ENCODE measurements at places on chromosomes 2 and 18.

DNA sequence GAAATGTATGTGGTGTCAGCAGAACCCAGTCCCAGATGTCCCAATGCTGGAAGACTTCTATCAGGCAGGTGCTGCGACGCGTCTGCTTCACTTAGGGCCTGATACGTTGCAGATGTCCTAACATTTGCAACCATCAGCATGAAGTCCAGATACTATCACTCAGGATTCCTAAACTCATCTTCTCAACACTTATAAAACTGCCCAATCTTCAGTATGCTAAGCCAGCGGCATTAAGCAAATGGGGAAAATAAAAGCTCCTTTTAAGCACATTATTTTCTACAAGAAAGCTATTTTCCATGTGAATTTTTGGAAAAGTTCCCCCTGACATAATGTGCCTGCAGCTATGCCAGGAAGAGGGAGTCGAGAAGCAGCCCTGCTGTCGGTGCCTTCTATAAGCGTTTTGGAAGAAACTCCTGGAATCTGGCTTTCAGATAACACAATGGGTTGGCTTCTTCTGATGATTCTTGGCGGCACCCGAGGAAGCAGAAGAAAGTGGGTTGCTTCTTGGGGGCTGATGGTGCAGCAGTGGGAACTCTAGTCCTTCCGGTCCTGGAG lies 60.7 kb upstream of the ITGA6 start:
- DNase-seq = no peak

DNA sequence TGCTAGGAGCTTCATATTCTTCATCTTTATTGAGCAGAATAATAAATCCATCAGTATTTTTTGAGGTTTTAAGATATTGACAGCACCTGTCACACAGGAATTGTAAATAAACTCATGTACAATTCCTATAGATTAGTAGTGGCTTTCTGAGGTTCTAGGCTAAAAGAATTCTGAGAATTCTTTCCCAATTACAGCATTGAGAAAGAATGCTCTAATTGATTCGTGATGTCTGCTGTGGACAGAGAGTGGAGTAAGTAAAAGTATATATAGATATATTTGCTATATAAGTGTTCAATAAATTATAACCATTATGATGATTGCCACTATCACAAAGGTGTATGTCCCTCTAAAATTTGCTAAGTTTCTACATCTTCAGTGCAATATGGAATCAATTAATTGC lies 186.5 kb upstream of the NRP2 start:
- no peak for DNase-seq

DNA sequence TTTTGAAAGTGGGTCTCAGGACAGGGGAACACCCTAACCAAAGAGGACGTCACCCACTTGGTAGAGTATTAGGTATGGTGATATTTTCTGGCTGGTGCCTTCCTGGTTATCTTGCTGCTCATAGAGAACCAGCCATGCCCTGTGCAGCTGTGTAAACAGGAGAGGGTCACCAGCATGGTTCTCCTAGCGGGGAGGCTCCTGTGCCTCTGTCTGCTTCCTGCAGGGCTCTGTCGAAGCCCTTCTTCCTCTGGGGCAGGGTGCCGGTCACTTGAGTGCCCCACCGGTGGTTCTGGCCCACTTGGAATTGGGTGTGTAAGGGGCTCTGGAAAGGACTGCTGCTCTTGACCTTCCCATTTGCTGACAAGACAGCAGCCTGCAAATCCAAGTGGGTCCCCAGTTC lies 131.6 kb upstream of the MSH6 start:
- no peak for DNase-seq

DNA sequence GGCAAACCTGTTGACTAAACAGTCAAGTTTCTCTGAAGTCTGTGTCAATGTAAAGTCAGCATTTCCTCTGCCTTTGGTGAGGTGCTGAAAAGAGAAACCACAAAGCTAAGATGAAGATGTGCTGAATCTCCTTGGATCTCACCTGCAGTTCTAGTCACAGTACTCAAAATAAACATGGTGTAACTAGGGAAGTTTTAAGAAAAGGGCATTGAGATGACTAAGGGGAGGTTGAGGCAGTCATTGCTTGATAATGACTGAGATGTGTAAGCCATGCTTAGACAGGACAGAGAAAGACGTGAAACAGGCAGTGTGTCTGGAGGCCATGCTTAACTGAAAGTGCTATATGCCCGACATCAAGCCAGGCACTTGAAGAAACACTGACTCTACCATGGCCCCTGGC lies 1010.0 kb upstream of the CELF4 start:
- no peak for DNase-seq
